ENCODE measurements at places on chromosomes 4 and X. TPM values are rescaled to one million over a fixed set of nuclear protein-coding genes. Genes with fewer than 3 reads are reported as not detected.

Gene SH2D1A
- total RNA-seq = not detected

Gene TEX11
- not detected for total RNA-seq

Gene CABS1
- total RNA-seq = not detected

GRCh38 chr4:36277533-36277932 lies 3.9 kb upstream of the DTHD1 start:
- DNase-seq = no peak

Gene PALLD
- total RNA-seq = 17.9 TPM

GRCh38 chr4:107283587-107284559 lies 247.8 kb upstream of the DKK2 start:
- DNase-seq = peak; percentile 97

Data from GM23248 (cell line).